ENCODE measurements at places on chromosomes 6 and 20.

DNA sequence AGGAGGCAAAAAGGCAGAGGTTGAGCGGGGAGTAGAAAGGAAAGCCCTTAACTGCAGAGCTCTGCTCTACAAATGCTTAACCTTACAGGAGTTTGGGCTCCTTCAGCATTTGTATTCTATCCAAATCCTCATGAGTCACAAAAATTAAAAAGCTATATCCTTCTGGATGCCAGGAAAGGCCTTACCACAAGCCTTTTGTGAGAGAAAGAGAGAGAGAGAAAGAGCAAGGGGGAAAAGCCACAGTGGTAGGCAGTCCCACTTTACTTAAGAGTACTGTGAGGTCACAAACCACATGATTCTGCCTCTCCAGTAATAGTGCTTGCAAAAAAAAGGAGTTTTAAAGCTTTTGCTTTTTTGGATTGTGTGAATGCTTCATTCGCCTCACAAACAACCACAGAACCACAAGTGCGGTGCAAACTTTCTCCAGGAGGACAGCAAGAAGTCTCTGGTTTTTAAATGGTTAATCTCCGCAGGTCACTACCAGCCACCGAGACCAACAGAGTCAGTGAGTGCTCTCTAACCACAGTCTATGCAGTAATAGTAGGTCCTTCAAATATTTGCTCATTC, at the start of gene RUNX2:
Gene RUNX2, plus strand, starts transcription at position 375 of the 567 bp plus-strand sequence. CDS start 397 bp downstream, outside the sequence.
- no peak for DNase-seq

- no peak for DNase-seq
Measured at GRCh38 chr6:82176616-82177015, 70.9 kb downstream of the IBTK start.

GRCh38 chr20:60513141-60513540, 554.9 kb downstream of the CDH26 start:
- no peak for DNase-seq

DNA sequence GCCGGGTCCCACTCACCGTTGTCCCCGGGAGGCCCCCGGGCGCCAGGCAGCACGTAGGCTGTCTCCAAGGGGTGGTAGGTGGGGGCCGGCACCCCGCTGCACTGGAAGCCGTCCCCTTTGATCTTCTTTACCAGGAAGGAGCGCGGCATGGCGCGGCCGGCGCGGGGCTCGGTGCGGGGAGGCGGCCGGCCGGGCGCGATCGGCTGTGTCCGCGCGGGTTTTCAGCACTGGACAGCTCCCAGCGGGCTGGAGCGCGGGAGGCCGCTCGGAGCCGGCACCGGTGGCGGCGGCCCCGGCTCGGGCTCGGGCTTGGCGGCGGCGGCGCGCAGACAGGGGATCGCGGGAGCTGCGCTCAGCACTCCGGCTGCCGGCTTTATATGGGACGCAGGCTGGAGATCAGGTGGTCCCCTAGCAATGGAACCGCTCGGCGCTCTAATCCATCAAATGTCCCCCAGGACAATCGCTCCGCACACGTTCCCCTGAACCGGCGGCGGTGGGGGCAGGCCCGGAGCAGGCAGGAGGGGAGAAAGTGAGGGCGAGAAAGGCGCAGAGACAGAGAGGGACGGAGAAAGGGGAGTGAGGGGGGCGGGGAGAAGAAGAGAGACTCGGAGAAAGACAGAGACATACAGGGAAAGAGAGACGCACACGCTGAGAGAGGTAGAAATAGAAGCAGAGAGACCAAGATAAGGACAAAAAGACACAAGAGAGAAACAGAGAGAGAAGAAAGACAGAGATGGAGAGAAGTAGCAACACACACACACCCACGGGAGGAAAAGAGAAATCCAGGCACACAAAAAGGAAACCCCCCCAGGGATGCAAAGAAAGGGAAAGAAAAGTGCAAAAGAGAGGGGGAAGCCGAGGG, at the start of gene SCRT2:
Gene SCRT2, minus strand, starts transcription at position 350 of the 862 bp plus-strand sequence. Its CDS starts 201 bp downstream, at position 149.
- DNase-seq = peak; percentile 31

GRCh38 chr6:6875818-6876470, 231.8 kb upstream of the RREB1 start:
- DNase-seq = no peak

GRCh38 chr6:38396209-38396608, 243.5 kb downstream of the BTBD9 start:
- no peak for DNase-seq

DNA sequence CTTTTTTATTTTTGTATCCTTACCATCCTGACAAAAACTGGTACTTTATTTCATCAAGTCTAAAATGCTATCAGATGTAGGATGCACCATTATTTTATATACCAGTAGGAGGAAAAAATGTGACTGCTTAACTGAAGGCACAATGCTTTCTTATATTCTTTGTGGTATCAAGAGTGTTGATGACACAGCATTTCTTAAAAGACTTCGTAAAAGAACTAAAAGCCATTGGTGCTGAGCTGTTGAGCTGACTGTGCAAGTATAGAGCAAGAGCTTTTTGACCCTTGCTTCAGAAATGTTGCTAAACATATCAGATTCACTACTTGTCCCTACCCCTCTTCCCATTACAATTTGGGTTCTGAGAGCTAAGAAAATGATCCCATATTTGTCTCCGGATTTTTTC, 17.5 kb downstream of the SF3B5 start:
- DNase-seq = no peak

DNA sequence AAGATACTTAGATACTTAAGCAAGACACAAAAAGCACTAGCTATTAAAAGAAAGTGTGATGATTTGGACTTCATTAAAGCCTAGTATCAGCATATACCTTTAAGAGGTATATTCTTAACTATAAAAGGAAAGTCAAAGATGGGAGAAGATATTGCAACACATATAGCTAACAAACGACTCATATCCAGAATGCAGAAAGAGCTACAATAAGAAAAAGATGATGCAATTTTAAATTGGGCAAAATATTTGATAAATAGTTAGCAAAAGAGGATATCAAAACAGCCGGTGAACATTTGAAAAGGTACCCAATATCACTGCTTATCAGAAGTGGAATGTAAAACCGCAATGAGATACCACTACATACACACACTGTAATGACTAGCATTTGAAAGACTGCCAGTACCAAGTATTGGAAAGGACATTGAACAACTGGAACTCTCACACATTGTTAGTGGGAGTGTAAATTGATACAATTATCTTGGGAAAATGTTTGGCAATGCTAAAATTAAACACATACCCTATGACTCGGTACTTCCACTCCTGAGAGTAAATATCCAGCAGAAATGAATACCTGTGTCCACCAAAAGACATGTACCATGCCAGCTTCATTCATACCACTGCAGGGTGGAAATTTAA, 25.7 kb downstream of the MUC22 start:
- no peak for DNase-seq

DNA sequence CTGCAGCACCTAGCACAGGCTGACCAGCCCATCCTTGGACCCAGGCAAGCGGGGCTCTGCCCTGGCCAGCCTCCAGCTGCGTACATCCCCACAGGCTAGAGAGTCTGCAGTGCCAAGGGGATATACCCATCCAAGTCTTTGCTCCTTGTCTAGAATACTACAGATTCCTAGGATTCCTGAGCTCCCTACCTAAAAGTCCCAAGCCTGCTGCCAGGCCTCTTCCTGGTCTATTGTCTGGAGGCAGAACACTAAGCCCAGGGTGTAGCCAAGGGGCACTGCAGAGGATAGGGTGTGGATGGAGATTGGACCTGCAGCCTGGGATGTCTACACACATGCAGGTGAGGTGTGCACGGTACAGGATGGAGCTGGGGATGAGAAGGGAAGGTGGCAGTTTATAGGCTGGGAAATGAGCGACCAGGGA, 90.0 kb upstream of the SIRPA start:
- DNase-seq = no peak

DNA sequence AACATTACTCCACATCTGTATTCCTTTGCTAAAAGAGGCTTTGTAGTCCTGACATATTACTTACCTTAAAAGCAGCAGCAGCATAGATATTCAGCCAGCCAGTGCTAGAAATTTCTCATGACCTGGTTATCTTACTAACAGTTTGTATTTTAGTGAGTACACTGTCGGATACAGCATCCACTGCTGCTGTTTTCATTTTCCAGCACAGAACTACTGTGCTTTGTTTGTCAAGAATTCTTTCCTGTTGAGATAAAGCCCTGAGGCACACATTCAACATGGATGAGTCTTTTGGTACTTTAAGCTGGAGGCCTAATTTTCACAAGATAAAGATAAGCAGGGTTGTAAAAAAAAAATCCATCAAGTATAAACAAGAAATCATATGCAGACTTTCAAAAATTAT, 311.2 kb upstream of the OPRM1 start:
- no peak for DNase-seq

DNA sequence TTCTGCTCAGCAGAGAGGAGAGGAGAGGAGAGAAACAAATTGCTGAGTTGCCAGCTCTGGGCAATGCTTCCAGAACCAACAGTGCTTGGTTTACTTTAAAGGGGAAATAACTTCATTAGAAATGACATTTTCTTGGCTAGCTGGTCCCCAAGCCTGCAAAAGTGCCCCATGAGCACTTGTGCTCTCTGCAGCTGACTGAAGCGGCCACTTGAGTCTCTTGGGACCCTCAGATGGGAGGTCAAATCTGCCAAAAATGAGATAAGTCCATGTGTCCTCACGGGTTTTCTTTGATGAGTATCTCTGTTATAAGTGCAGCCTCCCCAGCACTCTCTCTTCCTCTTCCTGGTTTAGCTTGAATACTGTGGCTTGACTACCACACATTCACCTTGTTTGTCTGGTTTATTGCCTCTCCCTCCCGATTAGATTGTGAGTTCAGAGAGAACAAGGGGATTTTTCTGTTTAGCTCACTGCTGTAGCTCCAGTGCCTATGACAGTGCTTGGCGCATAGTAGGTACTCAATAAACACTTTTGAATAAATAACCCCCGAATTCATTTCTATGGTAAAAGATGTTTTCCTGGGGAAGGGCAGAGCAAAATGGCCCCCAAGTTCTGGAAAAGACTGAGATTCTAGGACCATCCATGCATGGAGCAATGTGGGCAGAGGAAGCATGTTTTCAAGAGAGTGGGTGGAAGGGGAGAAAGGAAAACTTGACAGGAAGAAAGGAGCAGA, 7.0 kb upstream of the RIN2 start:
- no peak for DNase-seq

DNA sequence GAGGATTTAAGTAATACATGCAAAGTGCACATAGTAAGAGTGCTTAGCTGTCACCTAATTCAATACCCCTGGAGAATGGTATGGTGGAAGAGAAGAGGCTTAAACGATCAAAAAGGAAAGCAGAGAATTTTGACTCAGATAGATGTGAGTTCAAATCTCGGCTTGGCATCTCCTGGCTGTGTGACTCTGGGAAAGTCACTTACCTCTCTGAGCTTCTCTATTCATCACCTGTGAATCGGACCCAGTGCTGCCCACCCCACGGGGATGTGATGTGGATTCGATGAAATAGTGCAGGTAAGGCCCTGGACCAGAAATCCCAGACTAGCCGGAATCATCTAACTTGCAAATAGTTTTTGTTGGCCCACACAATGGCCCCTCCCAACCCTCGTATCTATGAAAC, 1.8 kb upstream of the B4GALT5 start:
- DNase-seq = no peak

GRCh38 chr20:20225325-20226043, 142.4 kb upstream of the INSM1 start:
- DNase-seq = no peak

GRCh38 chr6:131729550-131729949, 18.7 kb upstream of the CTAGE9 start:
- no peak for DNase-seq

DNA sequence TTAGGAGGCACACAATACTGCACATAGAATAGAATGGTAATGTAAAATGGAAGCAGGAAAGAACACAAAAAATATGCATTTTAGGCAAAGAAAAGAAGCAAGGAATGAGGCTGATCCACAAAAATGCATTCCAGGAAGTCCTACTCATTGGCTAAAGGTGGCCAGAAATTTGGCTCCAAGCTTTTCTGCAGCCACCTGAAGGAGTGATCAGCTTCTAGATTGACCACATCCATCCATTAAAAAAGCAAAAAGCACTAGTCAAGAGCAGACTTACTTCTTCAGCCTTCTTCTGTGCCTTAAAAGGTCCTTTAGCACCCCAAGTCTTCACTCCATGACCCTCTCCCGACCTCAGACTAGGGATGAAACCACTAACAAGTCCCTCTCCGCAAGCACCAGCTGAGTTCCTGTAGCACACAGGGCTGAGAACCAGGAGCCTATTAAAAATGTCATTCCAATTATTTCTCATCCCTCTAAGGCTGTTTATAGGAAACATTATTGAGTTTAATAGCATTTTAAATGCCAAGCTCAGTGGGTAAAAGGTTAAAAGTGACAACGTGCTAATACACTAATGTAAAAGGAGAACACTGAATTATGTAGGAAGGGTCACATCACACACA, 36.5 kb downstream of the TRAM2 start:
- DNase-seq = no peak

GRCh38 chr20:2004171-2004570, 10.3 kb upstream of the PDYN start:
- DNase-seq = no peak

- DNase-seq = no peak
Measured at GRCh38 chr20:25198663-25199383, 3.3 kb downstream of the ENTPD6 start.

DNA sequence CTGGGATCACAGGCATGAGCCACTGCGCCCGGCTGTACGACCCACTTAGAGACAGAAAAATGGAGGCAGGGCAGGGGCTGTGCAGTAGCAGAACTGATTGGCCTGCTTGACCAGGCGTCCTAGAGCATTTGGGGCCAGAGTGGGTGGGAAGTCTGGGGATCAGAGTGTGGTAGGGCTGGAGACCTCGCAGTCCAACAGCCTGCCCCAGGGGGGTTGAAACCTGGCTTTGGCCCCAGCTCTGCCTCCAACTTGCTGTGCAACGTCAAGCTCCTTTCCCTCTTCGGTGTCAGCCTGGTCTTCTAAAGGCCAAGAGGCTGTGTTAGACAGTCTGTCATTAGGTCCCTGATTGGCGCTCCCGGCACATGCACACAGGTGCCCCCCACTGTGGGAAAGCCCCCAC, 15.3 kb upstream of the SPDEF start:
- no peak for DNase-seq

DNA sequence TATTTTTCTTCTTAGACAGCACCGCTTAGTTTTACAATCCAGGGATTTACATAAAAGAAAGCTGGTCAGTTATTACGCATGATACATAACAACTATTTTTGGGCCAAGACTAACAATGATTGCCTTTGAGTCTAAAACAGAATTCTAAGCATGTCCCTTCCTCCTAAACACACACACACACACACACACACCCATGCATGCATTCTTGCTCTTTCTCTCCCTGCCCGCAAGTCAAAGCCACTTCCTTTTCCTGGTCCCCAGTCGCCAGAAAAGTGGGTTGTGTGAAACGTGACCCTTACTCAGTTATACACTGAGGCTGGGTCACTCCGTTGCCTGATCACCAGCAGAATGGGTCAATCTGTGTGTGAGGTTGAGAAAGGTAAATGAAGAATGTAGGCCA, 31.4 kb downstream of the FYN start:
- peak; percentile 45 for DNase-seq

GRCh38 chr6:89564752-89565427, 73.7 kb downstream of the LYRM2 start:
- no peak for DNase-seq

DNA sequence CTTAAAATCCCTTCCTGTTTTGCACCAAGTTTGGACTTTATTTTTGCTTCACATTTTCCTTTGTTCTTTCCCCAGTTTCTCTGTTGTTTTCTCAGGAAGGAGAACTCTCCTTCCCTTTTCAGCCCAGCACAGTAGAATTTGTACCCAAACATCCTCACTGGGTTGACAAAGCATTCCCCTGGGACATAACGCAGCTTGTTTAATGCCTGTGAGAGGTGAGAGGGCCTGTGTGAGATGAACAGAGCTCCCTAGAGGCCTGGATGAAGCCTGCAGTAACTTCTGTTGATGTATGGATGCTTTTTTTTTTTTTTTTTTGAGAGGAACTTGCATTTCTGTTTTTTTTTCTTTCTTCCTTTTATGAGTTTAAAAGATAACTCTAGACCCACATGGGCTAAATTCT, 104.9 kb upstream of the SLC22A23 start:
- no peak for DNase-seq
